OCI-LY7 (cell line): ENCODE measurements at places on chromosomes 4 and X.
A peak's percentile ranks its signal among the peaks of the same experiment; 100 is the strongest.

DNA sequence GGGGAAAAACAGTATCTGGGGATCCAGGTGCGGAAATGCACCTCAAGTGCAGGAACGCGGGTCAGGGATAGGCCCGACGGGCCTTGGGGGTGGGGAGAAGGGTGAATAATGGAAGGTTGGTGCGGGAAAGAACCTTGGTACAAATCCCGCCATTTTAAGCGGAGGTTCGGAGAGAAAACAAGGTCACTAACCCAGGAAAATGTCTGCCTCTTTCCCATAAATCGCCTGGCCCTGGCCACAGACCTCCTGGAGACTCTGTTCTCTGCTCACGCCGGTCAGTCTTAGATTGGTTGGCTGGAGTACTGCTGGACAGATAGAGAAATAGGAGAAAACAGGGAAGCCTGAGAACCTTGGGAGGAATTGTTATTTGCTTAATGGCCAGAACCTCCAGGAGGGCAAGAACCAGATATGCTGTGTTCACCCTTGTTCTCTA is 897 bp upstream of the FBXL5 start:
- DNase-seq, result no peak

DNA sequence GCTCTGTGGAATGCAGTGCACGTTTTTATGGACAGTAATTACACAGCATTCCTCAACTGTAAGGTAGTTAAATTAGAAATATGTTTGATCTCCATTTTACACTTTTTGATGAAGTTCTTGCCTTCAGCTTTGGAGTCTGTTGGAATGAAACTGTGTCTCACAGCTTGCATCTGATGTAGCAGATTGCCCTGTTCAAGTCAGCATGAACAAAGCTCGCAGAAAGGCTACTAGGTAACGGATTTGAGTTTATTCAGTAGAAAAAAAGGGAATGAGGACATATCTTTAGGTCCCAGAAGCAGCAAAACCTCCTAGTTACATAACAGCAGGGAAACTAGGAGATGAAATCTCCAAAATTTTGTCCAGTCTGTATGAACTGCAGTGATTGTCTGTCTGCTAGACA is 24.3 kb upstream of the CBLL2 start:
- DNase-seq, result no peak

- peak; percentile 49 for DNase-seq
Measured at GRCh38 chr4:7761720-7762119, 177.9 kb downstream of the AFAP1 start.

DNA sequence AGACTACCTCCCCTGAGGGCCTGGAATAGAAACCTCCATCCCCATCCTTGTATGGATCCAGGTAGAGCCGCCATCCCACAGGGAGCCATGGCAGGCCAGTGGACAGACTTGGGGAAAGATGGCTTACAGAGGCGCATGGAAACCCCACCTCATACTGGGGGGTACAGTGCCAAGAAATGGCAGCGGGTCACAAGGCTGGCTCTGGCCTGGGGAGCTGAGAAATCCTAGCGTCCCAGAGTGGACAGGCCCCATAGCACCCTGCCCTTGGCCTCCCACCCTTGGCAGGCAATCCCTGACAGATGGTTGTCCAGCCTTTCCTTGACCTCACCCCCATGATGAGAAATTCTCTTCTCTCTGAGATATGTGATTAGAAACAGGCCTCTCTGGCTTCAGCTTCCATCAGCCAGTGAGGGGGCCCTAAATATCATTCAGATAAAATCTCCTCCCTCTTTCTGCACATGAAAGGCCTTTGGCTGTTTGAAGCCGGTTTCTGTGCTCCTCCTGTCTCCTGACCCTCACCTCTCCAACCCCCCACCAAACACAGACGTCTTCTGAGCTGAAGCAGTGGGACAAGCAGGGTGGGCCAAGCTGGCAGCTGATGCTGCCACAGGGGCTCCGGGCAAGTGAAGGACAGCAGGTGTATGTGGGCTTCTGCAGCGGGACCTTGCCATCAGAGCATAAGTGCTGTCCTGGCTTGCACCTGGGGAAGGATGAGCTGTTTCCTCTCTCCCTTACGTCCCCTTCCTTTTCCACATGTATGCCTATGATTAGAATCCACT is 204.4 kb upstream of the MAMLD1 start:
- DNase-seq, result no peak

DNA sequence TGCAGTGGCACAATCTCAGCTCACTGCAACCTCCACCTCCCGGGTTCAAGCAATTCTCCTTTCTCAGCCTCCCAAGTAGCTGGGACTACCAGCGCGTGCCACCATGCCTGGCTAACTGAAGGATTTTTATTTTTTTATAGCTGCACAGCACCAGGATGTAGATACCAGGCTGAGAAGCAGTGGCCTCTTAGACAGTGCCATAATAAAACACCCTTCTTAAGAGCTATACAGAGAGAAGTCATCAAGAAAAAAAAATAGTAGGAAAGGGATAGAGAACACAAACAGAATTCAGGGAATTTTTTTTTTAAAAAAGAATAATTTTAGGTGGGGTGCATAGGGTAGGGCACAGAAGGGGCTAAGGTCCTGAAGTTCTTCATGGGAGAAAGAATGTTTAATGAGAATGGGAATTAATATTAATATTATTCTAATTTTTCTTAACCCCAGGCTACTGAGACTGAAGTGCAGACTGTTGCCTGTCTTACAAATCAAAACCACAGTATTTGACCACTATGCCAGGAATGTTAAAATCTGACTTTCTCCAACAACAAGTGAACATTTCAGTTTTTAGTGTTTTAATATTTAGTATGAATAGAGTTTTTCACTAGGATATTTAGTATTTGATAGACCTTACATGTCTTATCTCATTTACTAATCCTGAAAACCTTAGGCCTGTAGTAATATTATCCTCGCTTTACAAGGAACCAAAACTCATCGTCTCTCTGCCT is 146.7 kb downstream of the KCNIP4 start:
- no peak for DNase-seq

DNA sequence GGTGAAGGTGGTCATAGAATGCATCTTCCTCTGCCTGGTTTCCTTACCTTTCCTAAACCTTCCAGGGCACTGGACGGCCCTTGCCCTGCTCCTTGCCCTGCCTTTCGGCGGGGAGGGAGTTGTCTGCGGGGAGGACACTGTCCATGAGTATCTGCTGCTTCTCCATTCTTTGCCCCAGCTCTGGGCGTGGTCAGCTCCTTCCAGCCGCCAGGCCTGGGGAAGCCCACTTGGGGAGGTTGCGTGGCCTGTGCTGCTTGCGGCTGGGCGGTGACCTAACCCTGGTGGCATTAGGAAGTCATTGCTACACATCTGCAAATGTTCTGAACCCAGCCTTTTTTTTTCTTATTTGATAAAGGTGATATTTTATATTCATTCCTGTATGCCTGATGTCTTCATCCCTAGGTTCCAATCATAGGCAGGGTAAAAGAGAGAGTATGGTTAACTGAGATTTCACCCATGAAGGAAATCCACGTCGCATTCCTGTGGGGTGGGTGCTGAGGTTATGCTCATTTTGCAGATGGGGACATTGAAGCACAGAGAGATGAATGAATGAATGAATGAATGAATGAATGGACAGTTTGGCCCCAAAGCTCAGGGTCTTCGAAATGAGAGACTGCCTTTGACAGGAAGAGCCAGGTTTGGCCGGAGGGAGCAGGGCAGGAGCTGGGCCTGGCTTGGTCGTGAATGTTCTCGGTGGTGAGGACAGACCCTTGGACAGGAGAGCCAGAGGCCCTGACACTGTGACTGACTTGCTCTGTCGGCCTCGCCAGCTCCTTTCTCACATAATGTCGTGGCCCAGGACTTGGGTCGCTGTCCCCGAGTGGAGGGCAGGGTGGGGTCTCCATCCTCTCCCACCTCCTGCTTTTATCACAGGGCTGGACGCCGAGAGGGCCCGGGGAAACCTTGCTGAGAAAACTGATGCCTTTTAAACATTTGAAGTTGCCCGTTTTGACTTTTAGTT is 57.8 kb upstream of the GPR78 start:
- no peak for DNase-seq

DNA sequence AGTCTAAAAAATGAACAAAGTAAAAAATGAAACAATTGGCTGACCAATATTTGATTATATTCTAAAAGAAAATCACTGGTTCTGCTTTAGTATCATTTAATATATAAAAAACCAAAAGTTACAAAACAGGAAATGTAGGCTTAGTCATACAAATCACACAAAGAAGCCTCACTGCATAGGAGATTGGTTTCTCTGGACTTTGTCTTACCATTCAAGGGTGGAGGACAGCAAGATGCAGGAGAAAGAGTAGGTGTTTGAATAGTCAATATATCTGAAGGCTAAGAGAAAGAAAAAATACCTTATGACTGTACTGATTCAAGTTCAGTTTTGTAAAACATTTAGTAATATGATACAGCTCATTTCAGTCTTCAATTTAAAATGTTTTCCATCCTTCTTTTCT is 28.6 kb upstream of the TAF9B start:
- DNase-seq, result no peak

GRCh38 chr4:162450531-162451035 is 286.8 kb upstream of the FSTL5 start:
- DNase-seq, result no peak

GRCh38 chr4:110532901-110533589 is 57.1 kb downstream of the ENPEP start:
- no peak for DNase-seq

DNA sequence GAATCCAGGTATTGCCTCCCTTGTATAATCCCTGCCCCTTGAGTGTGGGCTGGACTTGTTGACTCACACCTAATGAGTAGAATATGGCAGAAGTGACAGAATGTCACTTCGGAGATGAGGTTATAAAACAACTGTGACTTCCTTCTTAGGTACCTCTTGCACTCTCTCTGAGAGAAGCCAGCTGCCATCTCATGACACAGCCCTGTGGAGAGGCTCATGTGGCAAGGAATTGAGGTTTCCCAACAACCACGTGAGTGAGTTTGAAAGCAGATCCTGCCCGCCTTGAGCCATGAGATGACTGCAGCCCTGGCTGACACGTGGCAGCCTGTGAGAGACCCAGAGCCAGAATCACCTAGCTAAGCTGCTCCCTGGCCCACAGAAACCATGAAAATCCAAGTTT is 13.5 kb downstream of the ASB11 start:
- no peak for DNase-seq

DNA sequence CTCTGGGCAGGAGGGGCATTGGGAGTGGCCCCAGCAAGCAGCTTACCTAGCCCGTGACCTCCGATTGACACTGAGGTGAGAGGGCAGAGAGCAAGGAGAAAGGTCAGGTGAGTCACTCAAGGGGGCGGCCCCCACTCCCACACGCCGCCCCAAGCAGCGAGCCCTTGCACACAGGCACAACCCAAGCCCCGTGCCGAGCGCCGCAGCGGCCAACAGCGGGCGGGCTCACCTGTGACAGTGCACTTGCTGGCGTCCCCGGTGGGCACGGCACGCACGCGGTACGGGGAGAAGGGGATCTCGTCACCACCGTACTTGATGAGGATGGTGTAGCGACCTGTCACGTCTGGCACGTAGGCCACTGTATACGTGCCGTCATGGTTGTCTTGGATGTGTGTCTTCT is 17.2 kb downstream of the FLNA start:
- no peak for DNase-seq

DNA sequence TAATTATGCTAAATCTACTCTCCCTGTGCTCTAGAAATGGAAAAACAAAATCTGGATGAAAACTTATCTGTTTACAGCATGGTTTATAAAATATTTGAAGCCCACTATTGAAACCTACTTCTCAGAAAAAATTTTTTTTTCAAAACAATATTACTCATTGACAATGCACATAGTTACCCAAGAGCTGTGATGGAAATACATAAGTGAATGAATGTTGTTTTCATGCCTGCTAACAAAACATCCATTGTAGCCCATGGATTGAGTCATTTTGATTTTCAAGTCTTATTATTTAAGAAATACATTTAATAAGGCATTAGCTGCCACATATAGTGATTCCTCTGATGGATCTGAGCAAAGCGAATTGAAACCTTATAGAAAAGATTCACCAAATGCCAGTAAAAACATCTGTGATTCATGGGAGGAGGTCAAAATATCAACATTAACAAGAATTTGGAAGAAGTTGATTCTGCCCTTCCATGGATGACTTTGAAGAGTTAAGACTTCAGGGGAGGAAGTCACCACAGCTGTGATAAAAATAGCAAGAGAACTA is 144.7 kb upstream of the HHIP start:
- DNase-seq, result no peak

DNA sequence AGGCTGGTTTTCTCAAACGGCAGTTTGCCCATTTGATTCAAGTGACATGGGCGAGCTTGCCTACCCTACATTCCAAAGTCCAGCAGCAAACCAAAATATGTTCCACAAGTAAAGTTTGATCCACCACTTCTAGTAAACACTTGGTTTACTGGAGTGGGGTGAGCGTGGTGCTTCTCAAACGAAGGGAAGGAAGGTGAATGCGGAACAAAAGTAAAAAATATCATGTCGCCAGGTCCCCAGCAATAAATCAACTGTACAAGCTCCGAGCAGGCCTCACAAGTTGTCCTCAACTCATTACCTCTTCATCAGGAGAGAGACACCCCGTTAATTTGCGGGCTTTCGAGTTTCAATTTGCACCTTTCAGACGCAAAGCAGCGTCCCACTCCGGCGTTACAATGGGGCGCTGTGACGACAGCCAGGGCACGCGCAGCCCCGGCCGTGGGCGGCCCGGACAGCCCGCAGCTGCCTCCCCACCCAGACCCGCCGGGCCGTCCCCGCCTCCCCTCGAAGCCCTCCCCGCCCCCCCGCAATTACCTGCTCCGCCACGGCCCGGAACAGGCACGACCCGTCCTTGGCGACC is 1.0 kb downstream of the OTUD4 start:
- peak; percentile 71 for DNase-seq

- DNase-seq, result peak; percentile 47
Measured at GRCh38 chr4:159487284-159487747, 384.4 kb downstream of the RAPGEF2 start.

- DNase-seq, result no peak
Measured at GRCh38 chr4:151599863-151600262, 160.9 kb downstream of the GATB start.

GRCh38 chr4:152398060-152398459 is 137.8 kb downstream of the FBXW7 start:
- DNase-seq, result peak; percentile 7

- no peak for DNase-seq
Measured at GRCh38 chr4:158181906-158182305, 9.1 kb upstream of the GASK1B start.

DNA sequence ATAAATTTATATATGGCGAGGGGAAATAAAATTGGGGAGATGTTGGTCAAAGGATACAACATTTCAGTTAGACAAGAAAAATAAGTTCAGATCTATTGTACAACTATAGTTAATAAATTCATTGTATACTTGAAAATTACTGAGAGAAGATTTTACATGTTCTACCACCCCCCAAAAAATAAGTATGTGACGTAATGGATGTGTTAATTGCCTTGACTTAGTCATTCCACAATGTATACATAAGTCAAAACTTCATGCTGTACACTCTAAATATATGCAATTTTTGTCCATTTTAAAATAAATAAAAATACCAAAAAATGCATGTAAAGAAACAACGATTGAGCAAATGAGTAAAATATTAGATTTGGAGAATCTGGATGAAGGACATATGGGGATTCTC is 1.8 kb downstream of the USP11 start:
- no peak for DNase-seq

- DNase-seq, result no peak
Measured at GRCh38 chrX:13418126-13419097, 98.6 kb upstream of the ATXN3L start.

- peak; percentile 44 for DNase-seq
Measured at GRCh38 chrX:40303256-40304077, 205.7 kb upstream of the BCOR start.
